ENCODE measurements at places on chromosomes 6 and 20.
A peak's percentile ranks its signal among the peaks of the same experiment; 100 is the strongest.

DNA sequence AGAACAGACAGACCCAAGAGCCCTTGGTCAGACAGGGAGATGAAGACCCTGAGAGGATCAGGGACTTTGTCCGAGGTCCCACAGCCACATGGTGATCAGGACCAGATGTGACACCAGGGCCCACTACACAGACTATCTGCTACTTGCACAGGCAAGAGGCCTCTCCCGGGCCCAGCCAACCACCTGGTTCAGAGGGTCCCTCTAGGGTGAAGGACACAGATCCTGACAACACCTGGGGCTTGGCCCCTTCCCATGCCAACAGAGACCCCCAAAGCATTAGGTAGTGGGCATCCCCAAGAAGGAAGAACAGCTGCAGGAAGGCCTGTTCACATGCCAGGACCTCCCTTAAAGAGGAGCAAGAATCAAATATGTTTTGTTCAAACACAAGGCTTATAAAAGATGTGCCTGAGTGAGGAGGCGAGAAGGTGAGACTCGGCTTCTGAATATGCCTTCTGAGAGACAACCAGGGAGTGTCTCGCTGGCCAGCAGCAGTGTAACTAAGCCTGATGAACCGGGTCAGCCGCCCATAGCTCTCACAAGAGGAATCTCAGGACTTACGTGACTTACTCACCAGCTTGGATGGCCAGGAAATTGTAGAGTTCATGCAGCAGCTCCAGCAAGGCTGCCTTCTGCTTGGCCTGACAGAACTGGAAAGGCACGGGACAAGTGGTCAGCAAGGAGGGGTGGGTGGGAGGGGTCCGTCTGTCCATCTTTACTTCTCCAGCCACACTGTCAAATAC lies 5.0 kb downstream of the LEMD2 start:
- DNase-seq = no peak

DNA sequence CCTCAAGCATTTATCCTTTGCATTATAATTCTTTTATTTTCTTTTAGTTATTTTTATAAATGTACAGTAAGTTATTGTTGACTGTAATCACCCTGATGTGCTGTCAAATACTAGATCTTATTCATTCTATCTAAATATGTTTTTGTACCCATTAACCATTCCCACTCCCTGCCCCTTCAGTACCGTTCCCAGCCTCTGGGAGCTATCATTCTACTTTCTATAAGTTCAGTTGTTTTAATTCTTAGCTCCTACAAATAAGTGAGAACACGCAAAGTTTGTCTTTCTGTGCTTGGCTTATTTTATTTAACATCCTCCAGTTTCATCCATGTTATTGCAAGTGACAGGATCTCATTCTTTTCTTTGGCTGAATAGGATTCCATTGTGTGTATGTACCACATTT lies 12.5 kb upstream of the ERVFRD-1 start:
- no peak for DNase-seq

DNA sequence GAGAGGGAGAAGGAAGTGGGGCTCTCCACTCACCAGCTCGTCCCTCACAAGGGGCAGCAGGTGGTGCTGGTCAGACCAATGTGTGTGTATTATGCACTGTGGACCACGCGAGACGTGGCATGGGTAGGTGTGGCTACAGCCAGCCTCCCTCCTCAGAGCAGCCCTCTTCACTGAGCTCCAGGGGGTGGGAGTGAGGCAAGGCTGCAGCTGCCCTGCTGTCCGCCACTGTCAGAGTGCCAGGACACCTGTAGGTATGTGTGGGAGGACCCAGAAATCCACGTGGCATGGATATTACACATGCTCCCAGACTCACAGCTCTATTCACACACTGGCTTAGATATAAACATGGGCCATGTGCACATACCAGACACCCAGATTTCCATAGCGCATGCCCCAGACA lies 90.3 kb downstream of the VEGFA start:
- DNase-seq = no peak

DNA sequence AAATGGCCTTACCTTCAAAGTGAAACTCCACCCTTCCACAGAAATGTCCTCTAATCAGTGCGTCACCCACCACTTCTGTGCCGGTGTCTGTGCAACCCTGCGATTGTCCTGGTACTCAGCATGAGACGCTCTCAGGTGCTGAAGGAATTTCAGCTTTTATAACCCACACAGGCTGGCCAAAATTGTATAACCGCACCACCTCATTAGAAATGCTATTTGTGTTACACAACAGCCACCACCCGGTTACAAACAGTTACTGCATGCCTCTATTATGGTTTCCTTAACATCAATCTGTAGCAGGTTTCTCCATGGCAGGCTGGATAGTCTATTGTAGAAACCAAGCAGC lies 51.5 kb downstream of the SLC23A2 start:
- DNase-seq = no peak

DNA sequence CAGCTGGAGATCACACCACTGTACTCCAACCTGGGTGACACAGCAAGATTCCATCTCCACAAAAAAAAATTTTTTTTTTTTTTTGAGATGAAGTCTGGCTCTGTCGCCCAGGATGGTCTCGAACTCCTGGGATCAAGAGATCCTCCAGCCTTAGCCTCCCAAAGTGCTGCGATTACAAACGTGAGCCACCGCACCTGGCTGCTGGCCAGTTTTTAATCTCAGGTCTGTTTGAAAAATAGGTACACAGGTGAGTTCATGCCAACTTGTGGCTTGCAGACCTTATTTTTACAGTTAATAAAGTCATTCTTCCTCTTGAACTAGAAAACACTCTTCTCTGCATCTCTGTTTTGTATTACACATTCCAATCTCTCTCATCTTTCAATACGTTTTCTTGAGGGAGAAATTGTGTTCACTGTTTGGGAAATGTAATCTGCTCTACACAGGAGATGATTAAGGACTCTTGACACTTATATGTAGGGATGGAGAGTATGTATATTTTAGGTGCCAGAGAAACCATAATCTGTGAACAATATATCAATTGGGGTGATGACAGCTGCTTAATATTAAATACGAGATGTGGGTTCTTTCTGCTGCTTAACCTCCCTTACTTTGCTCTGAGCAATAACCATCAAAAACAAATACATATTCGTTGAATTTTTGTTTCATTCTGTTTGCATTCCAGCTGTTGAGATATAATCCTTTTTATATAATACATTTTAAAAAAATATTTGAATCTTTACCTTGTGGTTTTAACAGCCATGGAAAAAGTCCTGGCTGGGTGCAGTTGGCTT lies 17.7 kb upstream of the RIPOR3 start:
- DNase-seq = no peak

- no peak for DNase-seq
Observed at GRCh38 chr6:16285467-16286150, 47.2 kb downstream of the GMPR start.

DNA sequence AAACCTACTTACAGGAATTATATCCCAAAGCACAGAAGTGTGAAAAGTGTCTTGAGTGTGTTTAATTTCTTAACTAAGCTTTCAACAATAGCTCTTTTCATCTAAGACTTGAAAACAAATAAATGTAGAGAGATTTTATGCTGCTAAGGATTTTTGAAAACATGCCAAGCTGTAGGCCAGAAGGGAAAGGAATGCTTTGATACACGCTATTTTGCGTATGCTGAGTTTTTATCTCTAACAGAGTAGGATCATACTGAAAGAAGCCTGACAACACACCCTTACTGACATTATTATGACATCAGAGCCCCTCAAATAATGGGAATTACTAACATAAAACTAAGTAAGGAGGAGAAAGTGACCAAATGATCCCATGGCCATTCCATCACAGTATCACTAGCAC lies 265.5 kb downstream of the KHDC1L start:
- DNase-seq = no peak

- no peak for DNase-seq
Observed at GRCh38 chr6:89690944-89691324, 52.4 kb upstream of the LYRM2 start.

DNA sequence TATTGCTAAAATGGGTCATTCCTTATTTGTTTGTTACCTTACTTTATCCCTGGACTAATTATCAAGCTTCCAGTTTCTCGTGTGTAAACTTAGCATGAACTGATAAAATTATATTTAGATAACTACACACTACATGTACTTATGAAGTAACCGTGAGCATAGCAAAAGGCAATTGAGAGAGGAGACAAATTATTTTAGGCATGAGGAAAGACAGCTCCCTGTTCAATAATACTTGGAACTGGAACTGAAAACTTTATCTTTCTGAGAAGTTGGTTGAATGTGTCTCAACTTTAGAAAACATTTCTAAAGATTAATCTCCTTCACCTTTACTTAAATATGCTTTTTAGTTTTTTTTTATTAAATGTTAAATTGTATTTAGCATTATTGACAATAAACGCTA lies 11.4 kb downstream of the CRISP3 start:
- no peak for DNase-seq

GRCh38 chr6:35727231-35727934 lies 9.4 kb upstream of the ARMC12 start:
- no peak for DNase-seq

DNA sequence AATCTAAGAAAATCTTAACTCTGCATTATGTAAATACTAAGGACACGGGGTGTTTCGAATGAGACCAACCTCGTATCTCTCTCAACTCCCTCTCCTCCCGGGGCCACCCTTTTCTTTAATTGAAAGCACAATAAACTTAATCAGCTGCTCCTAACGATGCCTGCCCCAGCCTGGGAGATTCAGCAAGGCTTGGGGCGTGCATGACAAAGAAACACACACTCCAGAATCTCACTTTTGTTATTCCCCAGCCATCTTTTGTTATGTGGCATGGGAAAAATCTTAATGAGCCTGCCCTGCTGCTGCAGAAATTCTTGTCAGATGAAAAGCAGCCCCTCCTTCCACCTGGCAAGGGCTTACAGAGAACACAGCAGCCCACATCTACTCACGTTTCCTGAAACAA lies 117.4 kb downstream of the TTLL2 start:
- no peak for DNase-seq

DNA sequence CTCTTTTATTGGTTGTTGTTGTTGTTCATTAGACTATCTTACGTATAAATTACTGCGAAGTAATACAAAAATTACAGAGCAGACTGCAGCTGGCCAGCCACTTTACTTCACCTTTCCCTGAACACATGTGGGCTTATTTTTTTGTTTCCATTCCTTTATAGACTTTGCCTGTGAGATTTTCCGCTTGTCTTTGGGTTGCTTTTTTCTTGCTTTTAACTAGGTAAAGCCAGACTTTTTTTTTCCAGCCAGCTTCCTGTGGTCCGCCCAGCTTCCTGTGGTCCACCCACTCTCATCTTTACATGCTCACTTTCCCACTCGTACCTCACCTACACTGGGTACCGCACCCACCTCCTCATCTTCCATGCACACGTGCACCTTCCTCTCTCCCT lies 79.0 kb downstream of the IPCEF1 start:
- DNase-seq = peak; percentile 19

DNA sequence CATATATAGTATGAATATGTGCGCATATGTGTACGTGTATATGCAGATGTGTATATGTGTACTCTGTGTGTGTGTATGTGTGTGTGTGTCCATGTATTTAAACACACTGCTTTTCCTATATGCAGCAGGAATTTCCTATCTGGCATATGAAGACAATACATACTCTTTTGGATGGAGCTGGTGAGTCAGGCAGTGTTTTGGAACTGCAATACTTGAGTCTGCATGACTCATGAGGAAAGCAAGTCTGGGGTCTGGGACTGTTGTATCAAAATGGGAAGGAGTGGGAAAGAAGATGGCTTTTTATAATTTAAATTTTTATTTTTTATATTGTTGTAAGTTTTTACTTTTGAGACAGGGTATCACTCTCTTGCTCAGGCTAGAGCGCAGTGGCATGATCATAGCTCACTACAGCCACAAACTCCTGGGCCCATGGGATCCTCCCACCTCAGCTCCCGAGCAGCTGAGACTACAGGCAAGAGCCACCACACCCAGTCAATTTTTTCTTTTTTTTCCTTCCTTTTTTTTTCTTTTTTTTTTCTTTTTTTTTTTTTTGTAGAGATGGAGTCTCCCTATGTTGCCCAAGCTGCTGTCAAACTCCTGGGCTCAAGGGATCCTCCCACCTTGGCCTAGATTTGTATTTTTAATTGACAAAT lies 72.2 kb downstream of the ATXN1 start:
- DNase-seq = no peak

GRCh38 chr20:17897566-17898307 lies 70.9 kb downstream of the SNX5 start:
- no peak for DNase-seq

DNA sequence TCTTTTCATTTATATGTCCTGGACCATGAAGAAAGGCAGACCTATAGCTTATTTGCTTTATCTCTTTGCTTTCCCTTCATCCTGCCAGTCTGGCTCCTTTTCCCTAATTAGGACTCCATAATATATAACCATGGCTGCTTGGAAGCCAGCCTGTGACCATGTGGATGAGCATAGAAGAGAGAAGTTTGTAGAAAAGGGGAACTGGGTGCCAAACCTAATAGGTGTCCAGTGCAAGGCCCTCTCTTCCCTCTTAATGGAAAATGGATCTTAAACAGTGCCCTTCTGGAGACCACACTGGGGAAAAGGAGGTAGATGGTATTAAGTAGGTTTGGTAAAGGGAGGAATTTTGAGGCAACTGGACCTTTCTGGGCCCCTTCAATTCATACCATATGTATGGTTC lies 16.7 kb upstream of the OSTM1 start:
- no peak for DNase-seq

- DNase-seq = no peak
Observed at GRCh38 chr6:5850848-5851255, 155.9 kb downstream of the NRN1 start.

DNA sequence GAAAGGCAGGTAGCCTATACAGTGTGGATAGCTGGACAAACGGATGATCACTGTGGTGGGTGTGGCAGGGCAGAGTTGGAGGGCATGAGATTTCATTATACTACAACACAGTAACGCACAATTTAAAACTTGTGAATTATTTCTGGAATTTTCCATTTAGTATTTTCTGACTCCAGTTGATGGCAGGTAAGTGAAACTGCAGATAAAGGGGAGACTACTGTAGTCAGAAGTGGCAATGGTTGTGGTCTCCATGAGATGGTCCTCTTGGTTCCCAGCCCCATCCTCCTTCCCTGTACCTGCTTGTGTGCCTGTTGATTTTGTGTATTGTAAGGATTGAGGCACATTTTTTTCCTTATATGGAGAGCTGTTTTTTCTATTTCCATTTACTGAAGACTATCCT lies 22.5 kb upstream of the SCAF8 start:
- no peak for DNase-seq

- peak; percentile 13 for DNase-seq
Observed at GRCh38 chr6:125906158-125906998, 50.2 kb upstream of the HINT3 start.

DNA sequence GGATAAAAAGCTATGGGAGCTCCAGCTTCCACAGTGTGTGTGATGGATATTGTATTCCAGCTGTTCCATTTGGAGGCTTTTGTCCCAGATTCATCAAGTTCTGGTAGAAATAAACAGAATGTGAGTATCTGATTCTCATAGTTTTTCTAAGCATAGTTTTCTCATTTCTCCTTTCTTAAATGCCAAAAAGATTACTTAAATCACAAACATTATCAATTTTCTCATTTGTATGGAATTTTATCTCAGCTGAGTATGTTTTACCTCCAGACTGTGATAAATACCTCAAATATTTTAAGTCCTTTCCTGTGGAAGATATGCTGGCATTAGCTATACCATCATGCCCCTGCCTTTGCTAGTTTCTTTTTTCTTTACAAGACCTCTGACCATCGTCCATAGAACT lies 767.3 kb downstream of the TFAP2A start:
- DNase-seq = no peak

Data from stimulated activated CD8-positive, alpha-beta memory T cell treated with anti-CD3 and anti-CD28 coated beads, Interleukin-4, amount 100 ng/mL, for 4 hours (primary cell).